Activated CD4-positive, alpha-beta T cell treated with anti-CD3 and anti-CD28 coated beads, Interleukin-2, amount 10 ng/mL, durations not matched to agents 24 days and 14 days (primary cell): ENCODE measurements at places on chromosomes 16 and 17. TPM values are rescaled to one million over a fixed set of nuclear protein-coding genes. Genes with fewer than 3 reads are reported as not detected.

Gene BORCS6
- 4.7 and 5.7 TPM in 2 replicates for total RNA-seq

DNA sequence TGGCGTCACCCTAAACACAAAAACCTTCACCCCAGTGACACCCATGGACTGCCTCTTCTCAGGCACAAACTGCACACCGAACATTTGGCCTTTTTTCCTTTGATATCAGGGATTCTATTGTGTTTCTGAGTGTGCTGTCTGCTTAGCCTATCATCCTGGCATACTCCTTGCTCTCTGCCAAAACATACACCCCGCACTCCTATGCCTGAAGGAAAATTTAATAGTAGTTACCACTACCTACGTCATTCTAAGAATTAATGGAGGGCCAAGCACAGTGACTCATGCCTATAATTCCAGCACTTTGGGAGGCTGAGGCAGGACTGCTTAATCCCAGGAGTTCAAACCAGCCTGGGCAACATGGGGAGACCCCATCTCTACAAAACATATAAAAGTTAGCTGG is 19.9 kb upstream of the SLFN13 start:
- peaks cover 36% of the 10 kb centered on the region for H3K4me1 ChIP-seq
- peak; percentile 55 for DNase-seq
- H3K27ac ChIP-seq = no peak overlapping the region
- no peaks in the 10 kb centered on the region for H3K27me3 ChIP-seq
- peak overlapping the region; percentile 9 for H3K4me3 ChIP-seq

DNA sequence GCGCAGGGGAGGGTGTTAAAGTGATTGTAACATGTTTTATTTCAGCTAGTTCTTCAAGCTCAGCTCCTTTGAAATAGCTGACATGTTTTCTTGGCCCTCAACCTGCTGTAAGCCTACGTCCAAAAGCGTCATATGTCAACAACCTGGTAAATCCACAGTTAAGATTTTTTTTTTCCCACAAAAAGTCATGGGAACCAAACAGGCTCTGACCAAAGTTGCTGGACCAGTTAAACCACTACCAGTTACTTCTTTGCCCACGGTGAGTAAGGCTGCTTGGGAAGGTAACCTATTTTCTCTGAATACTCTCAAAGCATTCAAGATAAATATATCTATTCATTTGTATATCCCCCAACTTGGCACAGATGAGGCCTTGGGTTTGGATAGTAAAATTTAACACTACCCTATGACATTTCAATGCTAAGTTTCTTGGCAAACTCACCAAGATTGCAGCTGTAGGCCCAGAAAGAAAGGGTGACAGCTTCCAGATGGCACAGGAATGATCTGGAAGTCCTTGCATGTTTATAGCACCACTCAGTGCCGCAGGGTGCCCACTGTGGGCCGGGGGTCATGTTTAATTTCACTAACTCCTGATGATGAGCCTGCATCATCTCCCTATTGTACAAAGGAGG is 166.2 kb downstream of the XYLT1 start:
- DNase-seq = no peak
- H3K27me3 ChIP-seq = no peaks in the 10 kb centered on the region
- H3K27ac ChIP-seq = peak overlapping the region; percentile 7
- H3K4me1 ChIP-seq = peaks cover 41% of the 10 kb centered on the region

DNA sequence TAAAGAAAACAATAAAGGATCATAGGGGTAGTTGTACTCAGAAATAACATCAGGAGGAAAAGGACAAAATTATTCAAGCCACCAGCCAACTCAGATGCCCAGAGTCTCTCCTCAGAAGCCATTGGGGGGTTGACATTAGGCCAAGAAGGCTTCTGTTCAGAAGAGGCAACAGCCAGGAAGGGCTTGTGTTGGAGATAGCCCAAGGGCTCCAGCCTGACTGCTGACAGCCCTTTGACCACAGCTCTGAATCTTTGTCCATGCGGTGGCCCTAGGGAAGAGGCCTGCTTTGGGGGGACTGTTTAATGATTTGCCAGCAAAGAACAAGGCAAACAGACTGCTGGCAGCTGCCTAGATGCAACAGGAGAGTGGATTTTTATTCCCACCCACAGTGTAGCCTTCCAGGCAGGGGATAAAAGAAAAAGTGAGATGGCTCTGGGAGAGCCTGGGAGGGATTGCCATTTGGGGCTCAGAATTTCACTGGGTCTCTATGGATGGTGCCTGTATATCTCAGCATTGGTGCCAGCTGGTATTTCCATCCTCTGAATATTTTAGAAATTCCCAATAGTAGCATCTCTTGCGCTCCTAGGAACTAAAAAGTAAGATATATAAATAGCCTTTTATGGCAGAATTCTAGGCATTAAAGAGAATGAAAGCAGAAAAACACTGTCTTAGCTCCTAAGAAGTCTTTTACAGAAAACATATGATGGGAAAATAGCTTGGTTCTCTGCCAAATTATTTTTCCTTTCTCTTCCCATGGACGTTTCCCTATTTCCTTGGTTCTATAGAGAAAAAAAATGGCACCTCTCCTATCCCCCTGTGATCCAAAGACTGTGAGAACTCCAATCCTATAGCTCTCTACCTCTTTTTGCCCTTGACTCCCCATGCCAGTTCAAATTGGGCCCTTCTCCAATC is 29.4 kb upstream of the SUPT4H1 start:
- no peaks in the 10 kb centered on the region for H3K27me3 ChIP-seq
- peak overlapping the region; percentile 37 for H3K4me3 ChIP-seq
- H3K4me1 ChIP-seq = peaks cover 48% of the 10 kb centered on the region
- peak overlapping the region; percentile 68 for H3K27ac ChIP-seq

- H3K36me3 ChIP-seq = peaks cover 5% of the 10 kb centered on the region
- DNase-seq = peak; percentile 77
- no peak overlapping the region for H3K27ac ChIP-seq
- peaks cover 1% of the 10 kb centered on the region for H3K27me3 ChIP-seq
These were observed 218.7 kb downstream of the MRTFB start for GRCh38 chr16:14289692-14290340.

GRCh38 chr17:7590743-7591142 is 849 bp upstream of the SOX15 start:
- H3K27ac ChIP-seq = no peak overlapping the region
- H3K36me3 ChIP-seq = peaks cover 64% of the 10 kb centered on the region
- no peaks in the 10 kb centered on the region for H3K27me3 ChIP-seq
- no peak overlapping the region for H3K4me3 ChIP-seq

GRCh38 chr16:83826146-83826913 is 18.6 kb downstream of the HSBP1 start:
- H3K27ac ChIP-seq = no peak overlapping the region
- no peaks in the 10 kb centered on the region for H3K36me3 ChIP-seq
- DNase-seq = peak; percentile 95
- H3K27me3 ChIP-seq = peaks cover 2% of the 10 kb centered on the region
- H3K4me3 ChIP-seq = no peak overlapping the region

Gene CMTM2
- 0.51 and 0.95 TPM in 2 replicates for total RNA-seq

DNA sequence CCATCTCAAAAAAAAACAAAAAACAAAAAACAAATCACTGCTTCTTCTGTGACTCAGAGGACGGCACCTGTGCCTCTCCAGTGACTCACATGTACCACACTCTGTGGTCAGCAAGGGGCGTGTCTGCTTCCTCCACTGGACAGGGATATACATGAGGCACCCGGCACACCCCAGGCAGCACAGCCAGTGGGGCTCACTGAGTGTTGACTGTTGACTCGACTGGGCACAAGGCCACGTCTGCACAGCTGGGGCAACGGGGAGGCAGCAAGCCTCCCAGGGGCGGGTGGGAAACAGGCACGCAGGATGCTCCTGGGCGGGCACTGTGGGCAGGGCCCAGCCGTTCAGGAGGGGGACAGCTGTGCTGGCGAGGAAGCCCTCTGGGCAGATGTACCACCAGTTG is 64.1 kb downstream of the TIMM22 start:
- no peaks in the 10 kb centered on the region for H3K4me1 ChIP-seq
- no peak overlapping the region for H3K27ac ChIP-seq
- no peak overlapping the region for H3K4me3 ChIP-seq
- H3K36me3 ChIP-seq = peaks cover 40% of the 10 kb centered on the region
- no peaks in the 10 kb centered on the region for H3K27me3 ChIP-seq
